Tibial nerve (tissue), 4 donors: ENCODE measurements at places on chromosomes 5 and 9. TPM values are rescaled to one million over a fixed set of nuclear protein-coding genes. Genes with fewer than 3 reads are reported as not detected.

- no peaks in the 10 kb centered on the region for H3K4me1 ChIP-seq
- H3K27ac ChIP-seq: no peak overlapping the region
- H3K36me3 ChIP-seq: no peaks in the 10 kb centered on the region
- peaks cover 32% of the 10 kb centered on the region for H3K27me3 ChIP-seq
- DNase-seq: no peak
These were observed 54.4 kb upstream of the LMX1B start for GRCh38 chr9:126559296-126559695.

DNA sequence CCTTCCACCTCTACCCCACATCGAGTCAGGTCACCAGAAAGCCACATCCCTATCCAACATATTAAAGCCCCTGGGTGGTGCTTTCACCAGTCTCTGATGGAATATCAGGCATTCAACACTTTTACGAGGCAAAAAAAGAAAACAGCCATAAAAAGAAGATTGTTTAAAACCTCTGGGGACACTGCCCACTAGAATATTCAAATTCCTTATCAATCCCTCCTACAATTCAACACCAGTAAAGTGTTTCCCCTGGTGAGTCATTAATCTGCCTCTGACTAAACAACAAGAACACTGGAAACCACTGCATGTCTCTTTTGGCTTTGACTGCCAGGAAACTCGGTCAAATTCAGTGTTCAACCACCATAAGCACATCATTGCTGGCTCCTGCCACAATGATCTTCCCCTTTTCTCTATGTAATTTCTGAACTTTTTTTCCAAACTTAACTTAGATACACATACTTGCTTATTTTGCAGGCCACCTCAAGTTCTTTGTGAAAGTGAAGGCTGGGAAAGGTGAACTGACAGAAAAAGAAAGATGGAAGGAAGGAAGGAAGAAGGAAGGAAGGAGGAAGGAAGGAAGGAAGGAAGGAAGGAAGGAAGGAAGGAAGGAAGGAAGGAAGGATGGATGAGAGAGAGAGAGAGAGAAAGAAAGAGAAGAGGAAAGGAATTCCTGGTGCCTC lies 105.3 kb downstream of the PAX5 start:
- H3K36me3 ChIP-seq: no peaks in the 10 kb centered on the region
- no peak overlapping the region for H3K27ac ChIP-seq
- no peak for DNase-seq
- no peak overlapping the region for H3K4me3 ChIP-seq

GRCh38 chr5:85140471-85140870 lies 755.8 kb upstream of the EDIL3 start:
- no peak overlapping the region for H3K4me3 ChIP-seq
- no peak for DNase-seq
- H3K27ac ChIP-seq: no peak overlapping the region
- no peaks in the 10 kb centered on the region for H3K4me1 ChIP-seq
- H3K36me3 ChIP-seq: no peaks in the 10 kb centered on the region

- no peak overlapping the region for H3K4me3 ChIP-seq
- no peak for DNase-seq
- H3K27ac ChIP-seq: no peak overlapping the region
- no peaks in the 10 kb centered on the region for H3K4me1 ChIP-seq
- no peaks in the 10 kb centered on the region for H3K36me3 ChIP-seq
- no peaks in the 10 kb centered on the region for H3K27me3 ChIP-seq
These were observed 180.9 kb downstream of the NR3C1 start for GRCh38 chr5:143222287-143223231.

GRCh38 chr5:28400076-28400475 lies 1361.7 kb upstream of the CDH9 start:
- no peaks in the 10 kb centered on the region for H3K36me3 ChIP-seq
- no peak overlapping the region for H3K4me3 ChIP-seq
- no peaks in the 10 kb centered on the region for H3K4me1 ChIP-seq
- H3K27ac ChIP-seq: no peak overlapping the region
- no peak for DNase-seq

IFNA2 gene
- total RNA-seq: not detected

TMOD1 gene
- total RNA-seq: 33.5 TPM
